Stimulated activated CD4-positive, alpha-beta T cell treated with anti-CD3 and anti-CD28 coated beads, Interleukin-1b, Interleukin-23, amount 100 ng/mL, for 4 hours (primary cell): ENCODE measurements at places on chromosomes 5 and 9.

- peak; percentile 70 for DNase-seq
Measured at GRCh38 chr5:177362610-177363507, 5.1 kb downstream of the RGS14 start.

DNA sequence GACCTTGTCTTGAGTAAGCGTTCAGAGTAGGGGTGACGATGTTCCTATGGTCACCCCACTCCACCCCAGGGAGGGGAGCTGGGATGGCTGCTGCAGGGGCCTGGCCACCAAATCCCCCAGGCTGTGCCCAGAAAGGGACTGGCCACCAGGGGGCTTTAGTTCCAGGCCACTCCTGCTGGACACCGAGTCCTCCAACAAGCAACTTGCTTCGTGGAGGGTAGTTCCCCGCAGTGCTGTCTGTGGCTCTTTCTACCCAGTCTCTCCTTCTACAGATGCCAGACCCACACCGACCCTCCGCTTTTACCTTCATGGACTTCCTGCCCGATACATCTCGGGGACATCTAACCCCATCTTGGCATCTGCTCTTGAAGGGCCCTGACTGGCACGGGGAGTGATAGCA is 35.7 kb upstream of the GABRP start:
- DNase-seq: no peak

DNA sequence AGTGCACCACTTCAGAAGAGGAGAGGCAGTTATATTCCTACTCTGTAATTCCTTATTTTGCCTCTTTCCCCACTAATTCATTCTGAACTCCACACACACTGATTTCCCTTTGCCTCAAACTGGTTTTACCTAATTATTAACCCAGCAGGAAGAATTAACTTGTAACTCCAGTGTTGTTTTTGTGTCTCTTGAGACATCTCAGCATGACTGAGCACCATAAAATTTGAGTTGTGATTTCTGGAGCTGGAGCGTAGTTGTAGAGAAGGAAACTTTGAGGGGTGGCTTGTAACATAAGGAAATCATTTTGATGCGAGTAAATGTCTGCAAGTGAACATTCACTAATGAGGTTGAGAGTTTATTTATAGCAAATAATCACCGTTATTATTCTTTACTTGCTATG is 265.2 kb downstream of the TMEM38B start:
- no peak for DNase-seq

GRCh38 chr5:90967851-90968250 is 409.3 kb downstream of the ADGRV1 start:
- no peak for DNase-seq

GRCh38 chr9:16030528-16031185 is 477.8 kb downstream of the CCDC171 start:
- DNase-seq: no peak

GRCh38 chr5:135219868-135220267 is 179.2 kb downstream of the MACROH2A1 start:
- DNase-seq: no peak

- DNase-seq: no peak
Measured at GRCh38 chr9:107226421-107226820, 56.7 kb upstream of the RAD23B start.

GRCh38 chr9:114591291-114591787 is 3.8 kb downstream of the ATP6V1G1 start:
- DNase-seq: no peak

DNA sequence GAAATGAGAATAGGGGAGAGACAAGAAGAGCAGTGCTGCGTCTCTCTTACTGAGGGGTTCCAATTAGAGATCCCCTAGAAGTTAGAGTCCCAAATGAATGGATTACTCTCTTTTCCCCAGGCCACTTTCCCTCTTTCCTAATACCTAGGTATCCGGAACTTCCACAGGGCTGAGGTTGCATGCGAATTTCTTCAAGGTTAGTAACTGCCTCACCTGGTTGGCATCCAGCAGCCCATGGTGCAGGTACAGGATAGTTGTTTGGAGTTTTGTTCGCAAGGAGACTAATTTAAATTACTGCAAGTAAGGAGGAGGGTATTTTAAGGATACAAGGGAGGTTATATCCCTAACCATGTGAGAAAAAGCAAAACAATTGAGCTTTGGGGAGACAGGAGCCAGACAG is 52.4 kb upstream of the JAK2 start:
- no peak for DNase-seq

GRCh38 chr9:36725777-36726356 is 153.2 kb downstream of the MELK start:
- DNase-seq: no peak

DNA sequence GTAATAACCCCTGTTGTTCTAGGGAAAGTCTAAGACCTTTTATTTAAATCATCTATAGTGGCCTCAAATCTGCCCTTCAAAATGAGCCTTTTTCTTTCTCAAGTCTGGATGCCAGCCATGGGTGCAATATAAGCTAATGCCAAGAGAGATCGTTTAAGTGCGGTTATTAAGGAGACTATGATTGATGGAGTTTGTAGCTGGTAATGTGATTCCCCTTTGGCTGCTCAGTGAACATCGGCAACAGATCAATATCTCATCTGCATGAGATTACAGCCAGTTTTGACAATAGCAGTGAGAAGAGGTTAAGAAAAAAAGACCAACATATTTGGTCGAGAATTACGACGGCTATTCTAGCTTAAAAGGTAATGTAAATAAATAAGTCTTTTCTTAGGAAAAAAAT is 1049.4 kb upstream of the NUDT12 start:
- no peak for DNase-seq

DNA sequence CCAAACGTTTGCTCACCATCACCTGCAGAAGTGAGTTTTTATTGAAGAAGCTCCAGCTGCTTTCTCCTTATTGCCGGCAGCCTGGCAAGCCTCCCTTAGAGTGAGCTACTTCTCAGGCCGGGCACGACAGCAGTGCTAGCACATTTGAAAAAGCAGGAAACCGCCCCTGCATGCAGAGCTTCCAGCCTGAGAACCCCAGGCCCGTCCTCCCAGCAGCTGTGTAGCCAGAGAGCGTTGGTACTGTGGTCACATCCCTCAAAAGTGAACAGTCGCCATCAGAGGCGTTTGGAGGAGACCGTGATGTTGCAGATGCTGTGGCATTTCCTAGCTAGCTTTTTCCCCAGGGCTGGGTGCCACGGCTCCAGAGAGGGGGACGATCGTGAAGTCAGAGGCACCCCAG is 23.5 kb downstream of the SLC25A25 start:
- no peak for DNase-seq

DNA sequence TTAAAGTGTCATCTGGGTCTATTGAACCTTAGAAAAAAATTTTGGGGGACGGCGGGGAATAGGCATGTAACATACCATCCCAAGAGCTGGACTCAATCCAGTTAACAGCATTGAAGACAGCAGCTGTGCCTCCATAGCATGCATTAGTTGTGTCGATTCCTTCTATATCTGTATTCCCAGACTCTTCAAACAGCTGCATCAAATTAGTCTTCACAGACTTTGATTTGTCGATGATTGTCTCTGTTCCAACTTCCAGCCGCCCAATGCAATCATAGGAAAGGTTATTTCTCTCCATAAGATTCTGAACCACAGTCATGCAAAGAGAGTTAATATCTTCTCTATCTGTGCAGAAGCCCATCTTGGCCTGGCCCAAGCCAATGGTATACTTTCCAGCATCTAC is 14.8 kb downstream of the HMGCS1 start:
- no peak for DNase-seq

GRCh38 chr5:16573401-16573800 is 43.4 kb downstream of the RETREG1 start:
- DNase-seq: no peak
